ENCODE measurements at places on chromosomes 3 and 15.

DNA sequence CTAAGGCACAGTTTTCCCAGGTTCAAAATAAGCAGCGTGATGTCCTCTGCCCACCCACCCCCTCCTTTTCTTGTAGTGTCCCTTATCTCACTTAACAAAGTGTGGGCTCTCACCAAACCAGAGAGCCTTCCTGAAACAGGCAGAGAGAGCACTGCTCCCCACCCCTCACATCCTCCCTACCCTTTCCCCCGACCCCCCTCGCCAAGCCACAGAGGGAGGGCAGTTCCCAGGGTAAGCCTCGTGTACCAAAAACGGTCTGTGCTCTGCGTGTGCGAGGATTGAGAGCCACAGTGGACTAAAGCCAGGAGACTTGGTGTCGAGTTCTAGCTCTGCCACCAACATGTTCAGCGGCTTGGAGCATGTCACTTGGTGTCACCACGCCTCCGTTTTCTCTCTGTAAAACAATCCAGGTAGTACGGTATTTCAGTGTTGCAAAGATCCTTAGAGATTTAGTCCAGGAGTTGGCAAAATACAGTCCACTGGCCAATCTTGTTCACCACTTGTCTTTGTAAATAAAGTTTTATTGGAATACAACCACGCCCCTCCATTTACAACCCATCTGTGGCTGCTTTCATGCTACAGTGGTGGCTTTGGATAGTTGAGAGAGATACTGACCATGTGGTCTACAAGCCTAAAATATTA lies 249.9 kb downstream of the OPA1 start:
- DNase-seq = no peak

GRCh38 chr3:129314386-129315222 lies 35.9 kb downstream of the HMCES start:
- DNase-seq = peak; percentile 72

DNA sequence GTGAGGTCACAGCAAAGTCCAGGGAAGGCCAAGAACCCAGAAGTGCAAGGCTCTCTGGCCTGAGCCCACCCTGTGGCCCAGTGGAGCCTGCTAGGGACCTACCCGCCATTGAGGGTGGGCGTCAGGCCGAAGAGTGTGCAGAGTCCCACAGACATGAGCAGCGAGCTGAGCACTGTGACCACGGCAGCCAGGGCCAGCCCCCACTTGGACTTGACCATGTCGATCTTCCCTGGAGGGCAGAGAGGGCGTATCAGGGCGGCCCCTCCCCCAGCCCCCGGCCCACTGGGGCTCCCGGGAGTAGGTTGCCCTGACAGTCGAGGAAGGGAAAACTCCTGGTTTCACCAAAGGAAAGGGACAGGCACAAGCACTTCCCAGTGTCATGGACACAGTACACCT lies 44.6 kb downstream of the PTPN23 start:
- no peak for DNase-seq

DNA sequence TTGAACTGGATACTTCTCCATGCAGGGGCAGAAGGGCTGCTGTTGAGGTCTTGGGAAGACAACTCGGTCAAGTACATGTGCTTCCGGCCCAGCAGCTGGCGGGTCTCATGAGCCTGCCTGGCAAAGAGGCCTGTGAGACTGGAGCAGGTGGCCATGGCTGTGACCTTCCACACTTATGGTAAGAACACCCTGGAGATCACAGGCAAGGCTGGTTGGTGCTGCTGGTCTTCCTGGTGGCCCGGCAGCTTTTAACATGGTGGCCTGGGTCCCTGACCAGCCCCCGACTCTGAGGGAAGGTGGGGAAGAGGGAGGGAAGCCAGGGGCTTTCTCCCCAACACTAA lies 15.4 kb downstream of the CHRD start:
- peak; percentile 42 for DNase-seq

- no peak for DNase-seq
Observed at GRCh38 chr15:31503758-31504461, 177.3 kb downstream of the KLF13 start.

DNA sequence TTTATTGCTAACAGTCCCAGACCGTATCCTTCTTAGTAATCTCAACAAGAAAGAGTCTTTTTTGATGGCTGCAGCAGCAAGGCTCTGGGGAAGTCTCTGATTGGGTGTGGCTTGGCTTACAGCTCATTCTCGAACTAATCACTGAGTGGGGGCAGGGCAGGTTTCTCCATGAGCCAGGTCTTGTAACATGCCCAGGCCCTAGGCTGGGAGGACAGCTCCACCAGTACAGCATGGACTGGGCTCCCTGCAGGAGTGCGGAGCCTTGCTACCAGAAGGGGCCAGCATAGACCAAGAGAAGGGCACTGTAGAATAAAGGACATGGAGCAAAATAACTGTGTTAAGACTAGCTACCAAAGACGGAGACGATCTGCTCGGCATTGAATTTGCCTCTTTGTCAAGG lies 7.2 kb downstream of the CD276 start:
- DNase-seq = no peak

DNA sequence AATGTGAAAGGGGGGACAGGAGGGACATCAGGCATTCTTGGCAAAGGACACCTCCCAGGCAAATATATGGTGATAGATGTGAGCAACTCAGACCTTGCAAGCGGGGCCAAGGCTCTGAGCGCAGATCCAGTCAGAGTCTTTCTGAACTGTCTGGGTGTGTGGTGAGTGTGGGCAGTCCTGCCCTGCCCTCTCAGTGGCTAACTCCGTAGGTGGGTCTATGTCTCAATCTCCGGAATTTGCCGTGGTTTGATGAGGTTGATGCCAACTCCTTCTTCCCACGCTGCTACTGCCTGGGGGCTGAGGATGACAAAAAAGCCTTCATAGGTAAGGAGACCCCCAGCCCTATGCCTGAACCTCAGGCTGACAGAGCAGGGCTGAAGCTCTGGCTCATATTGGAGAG lies 7.4 kb downstream of the TTLL3 start:
- no peak for DNase-seq

GRCh38 chr15:52217186-52217585 lies 26.0 kb upstream of the GNB5 start:
- DNase-seq = no peak

DNA sequence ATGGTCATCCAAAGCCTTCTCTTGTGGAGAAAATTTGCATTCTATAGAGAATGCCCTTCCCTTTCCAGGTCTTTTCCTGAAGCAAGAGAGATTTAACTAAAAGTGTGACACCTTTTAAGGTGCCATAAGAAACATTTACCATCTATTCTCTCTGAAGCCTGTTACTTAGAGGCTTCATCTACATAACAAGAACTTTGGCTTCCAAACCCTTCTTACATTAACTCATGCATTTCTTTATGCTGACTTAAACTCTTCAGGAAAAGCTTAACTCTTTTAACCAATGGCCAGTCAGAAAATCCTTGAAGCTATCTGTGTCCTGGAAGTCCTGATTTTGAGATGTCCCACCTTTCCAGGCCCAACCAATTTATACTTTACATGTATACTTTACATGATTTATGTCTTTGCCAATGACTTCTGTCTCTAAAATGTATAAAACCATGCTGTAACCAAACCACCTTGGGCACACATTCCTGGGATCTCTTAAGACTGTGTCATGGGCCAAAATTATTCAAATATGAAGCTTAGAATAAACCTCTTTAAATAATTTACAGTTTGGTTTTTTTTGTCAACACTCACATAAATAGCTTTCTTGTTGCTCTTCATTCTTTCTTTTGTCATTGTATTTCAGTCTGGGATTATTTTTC lies 472.6 kb upstream of the NECTIN3 start:
- DNase-seq = no peak

Measured in NCI-H510A (cell line).